ENCODE measurements at places on chromosomes 1 and 21.

DNA sequence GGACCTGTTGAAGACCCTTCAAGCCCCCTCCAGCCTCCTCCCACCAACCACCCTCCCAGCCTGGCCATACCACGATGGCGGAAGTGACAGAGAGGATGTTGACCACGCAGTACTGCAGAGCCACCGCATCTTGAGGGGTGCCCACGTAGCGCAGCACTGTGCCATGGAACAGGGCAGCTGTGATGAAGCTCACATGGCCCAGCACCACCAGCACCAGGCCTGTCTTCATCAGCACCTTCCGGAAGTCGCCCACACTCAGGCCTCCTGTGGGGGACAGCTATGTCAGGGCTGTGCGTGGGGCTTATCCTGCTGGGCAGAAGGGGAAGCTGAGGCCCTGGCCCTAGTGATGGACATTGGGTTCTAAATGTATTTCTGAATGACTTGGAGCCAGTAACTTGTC, 3.1 kb downstream of the TMEM54 start:
- DNase-seq: no peak

GRCh38 chr1:183023146-183023600, at the start of gene LAMC1:
LAMC1 (plus strand) TSS chr1:183023420; CDS start chr1:183023717, 297 bp downstream.
- DNase-seq: peak; percentile 89

DNA sequence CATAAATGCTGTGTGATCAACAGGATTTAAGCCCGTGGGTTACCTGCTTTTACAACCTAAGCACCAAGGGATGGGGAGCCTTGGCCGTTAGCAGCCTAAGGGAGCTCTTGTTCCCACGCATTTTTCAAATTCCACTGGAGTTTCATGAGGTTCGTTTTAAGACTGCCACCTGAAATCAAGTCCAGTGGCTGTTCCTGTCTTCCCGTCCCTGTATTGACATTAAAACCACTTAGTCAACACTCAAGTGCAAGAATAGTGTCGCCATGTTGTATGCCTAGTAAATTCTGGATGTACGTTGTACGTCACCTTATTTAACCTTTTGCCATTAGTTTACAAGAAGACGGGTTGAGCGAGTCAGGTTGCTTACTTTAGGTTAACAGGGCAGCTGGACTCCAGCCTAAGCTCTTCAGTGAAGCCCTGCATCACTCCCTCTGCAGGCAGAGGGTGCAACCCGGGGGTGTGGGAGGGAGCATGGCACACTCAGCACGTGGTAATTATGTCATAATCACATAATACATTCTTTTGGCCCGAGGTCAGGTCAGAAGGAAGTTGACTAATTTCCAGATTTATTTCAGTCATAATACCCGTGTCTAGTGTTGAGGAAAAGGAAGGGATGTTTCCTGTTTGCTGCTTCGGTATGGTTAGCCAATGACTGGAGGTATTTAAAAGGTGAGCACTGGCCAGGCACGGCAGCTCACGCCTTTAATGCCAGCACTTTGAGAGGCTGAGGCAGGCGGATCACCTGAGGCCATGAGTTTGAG, 42.5 kb downstream of the CNST start:
- peak; percentile 75 for DNase-seq

DNA sequence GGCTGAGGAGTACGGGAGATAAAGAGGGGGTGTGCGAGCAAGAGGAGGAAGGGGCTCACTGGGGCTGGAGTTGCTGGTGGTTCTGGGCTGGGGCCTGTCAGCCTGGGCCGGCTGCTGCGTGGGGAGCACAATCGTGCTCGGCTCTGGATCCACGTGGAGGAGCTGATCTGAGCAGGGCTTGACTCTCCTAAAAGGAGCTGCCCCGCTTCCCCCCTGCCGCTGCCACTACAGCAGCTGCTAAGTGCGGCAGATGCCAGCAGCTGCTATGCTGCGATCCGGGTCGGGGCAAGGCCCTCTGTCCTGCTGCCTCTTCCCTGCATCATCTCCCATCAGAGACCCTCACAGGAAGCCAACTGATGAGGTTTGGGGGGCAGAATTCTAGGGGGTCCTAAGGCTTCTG, 165.9 kb downstream of the PCBP3 start:
- DNase-seq: no peak

DNA sequence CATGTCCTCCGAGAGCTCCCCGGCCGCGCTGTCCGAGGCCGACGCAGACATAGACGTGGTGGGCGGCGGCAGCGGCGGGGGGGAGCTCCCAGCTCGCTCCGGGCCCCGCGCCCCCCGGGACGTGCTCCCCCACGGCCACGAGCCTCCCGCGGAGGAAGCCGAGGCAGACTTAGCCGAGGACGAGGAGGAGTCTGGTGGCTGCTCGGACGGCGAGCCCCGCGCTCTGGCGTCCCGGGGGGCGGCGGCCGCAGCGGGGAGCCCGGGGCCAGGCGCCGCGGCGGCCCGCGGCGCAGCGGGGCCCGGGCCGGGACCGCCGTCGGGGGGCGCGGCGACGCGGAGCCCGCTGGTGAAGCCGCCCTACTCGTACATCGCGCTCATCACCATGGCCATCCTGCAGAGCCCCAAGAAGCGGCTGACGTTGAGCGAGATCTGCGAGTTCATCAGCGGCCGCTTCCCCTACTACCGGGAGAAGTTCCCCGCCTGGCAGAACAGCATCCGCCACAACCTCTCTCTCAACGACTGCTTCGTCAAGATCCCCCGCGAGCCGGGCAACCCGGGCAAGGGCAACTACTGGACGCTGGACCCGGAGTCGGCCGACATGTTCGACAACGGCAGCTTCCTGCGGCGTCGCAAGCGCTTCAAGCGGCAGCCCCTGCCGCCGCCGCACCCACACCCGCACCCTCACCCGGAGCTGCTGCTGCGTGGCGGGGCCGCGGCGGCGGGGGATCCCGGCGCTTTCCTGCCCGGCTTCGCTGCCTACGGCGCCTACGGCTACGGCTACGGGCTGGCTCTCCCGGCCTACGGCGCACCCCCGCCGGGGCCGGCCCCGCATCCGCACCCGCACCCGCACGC, 547 bp downstream of the FOXD2 start:
- DNase-seq: no peak

GRCh38 chr1:11659748-11660147, 4.3 kb upstream of the FBXO6 start:
- no peak for DNase-seq

GRCh38 chr1:243842161-243842560, 7.9 kb downstream of the AKT3 start:
- DNase-seq: no peak

GRCh38 chr1:27626031-27626935, 8.7 kb downstream of the FGR start:
- DNase-seq: no peak
